ENCODE measurements at places on chromosomes 2 and 18.

DNA sequence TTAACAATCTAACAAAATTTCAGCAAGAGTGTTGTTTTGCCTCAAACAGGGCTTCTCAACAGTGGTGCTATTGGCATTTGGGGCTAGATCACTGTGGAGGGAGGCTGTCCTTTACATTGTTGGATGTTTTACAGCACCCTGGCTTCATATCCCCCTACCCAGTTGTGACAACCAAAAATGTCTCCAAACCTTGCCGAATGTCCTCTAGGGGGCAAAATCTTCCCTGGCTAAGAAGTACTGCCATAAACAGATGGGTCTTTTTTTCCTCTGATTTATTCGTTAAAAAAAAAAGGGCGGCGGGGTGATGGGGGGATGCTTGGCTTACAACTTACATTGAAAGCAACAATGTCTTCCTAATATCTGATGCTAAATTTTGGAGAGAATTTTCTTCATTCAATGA is 207.6 kb upstream of the CCDC150 start:
- no peak for DNase-seq

DNA sequence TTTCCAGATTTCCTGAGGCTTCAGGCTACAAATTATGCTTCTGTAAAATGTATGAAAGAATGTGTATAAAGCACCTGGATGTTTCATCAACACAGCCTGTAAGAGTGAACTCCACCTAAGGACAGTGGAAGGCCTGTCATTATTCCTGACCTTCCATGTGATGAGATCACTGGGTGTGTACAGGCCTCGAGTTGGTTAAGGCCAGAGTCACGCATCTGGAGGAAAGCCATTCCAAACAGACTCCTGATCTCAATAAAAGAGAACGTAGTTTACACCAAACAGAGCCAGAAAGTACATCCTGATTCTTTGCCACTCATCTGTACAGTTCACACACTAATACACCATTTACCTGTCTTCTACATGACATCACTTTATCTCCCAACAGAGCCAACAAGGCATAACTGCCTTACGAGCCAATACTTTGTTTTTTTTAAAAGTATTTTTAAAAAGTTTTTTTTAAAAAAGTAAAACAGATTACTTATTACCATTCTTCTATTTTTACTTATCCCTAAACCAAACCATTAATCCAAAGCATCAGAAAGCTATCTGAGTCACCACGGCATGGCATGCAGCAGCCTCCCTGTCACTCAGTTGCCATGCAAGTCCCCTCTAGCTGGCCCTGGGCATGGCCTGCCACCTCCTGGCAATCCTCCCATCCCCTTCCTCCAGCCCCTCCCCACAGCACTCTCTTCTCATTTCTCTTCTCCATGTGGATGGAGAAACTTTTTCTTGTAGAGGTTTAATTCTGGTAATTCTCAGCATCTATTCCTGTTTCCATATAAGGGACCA is 78.8 kb upstream of the TFCP2L1 start:
- DNase-seq, result no peak

DNA sequence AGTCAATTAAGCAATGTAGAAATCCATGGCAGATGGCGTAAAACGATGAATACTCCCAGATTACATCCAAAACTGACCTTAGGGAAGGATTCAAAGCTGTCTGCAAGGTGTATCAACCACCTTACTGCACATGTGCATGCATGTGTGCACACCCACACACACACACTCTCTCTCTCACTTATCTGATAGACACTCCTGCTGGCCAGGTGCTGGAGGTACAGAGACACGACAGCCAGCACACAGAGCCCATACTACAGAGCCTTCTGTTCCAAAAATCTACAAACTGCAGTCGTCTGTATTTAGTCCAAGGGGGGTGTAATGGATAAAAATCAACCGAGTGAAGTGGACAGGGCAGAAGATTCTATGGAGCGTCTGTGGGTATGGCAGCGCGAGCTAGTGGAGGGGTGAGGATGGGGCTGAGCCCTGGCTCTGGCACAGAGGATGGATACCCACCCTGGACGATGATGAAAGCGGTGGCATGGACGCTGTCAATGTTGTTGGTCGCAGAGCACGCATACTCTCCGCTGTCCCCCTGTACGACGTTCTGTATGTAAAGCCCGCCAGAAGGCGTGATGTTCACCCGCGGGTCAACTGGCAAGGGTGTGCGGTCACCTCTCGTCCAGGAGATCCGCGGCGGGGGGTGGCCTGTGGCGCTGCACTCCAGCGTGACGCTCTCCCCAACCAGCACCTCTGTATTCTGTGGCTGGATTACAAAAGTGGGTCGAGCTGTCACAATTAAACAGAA is 78.4 kb downstream of the PXDN start:
- DNase-seq, result no peak

DNA sequence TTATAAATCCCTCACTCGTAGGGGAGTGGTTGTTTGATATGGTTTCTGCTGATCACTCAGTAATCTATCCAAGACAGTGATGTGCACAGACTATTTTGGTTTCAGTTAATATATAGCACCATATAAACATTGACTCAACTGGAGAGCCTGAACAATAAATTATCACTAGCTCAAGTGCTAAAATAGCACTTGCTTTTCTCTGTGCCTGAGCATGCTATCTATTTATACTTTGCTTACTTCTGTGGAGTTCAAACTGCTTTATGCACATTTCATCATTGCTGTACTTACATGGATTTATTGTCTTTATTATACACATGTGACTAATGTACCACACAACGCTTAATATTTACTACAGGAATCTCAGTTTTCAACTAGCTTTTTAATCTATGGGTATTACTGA is 133.6 kb downstream of the BCL2 start:
- no peak for DNase-seq
